ENCODE measurements at places on chromosomes 4 and X.

DNA sequence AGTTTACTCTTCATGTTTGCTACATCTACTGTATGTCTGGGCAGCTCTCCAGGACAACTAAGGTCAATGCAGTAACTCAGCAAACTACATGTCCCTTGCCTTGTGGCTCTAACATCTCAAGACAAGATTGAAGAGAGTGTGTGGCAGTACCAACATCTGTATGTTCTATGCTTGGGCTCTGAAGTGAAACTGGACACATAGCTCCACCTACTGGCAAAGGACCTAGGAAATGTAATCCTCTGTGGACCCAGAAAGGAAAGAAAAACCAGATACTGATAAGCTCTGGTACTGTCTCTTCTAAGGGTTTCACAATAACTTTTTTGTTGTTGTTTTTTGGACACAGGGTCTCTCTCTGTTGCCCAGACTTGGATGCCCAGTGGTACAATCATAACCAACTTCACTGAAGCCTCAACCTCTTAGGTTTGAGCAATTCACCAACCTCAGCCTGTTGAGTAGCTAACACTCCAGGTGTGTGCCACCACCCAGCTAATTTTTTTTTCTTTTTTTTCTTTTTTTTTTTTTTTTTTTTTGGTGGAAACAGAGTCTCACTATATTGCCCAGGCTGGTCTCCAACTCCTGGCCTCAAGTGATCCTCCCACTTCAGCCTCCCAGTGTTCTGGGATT lies 64.1 kb downstream of the QDPR start:
- DNase-seq: peak; percentile 0

DNA sequence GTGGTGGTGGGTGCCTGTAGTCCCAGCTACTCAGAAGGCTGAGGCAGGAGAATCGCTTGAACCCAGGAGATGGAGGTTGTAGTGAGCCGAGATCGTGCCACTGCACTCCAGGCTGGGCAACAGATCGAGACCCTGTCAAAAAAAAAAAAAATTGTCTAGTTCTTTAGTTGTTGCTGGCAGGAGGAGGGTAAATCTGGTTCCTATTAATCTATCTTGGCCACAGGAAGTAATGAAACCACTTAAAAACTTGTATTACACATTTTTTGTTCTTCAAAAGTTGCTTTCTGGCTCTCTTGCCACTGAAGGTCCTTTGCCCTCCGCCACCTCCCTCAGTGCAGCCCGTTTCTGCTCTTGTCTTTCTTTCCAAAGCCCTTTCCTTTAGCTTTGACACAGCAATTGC lies 102.9 kb upstream of the ARSJ start:
- DNase-seq: no peak

DNA sequence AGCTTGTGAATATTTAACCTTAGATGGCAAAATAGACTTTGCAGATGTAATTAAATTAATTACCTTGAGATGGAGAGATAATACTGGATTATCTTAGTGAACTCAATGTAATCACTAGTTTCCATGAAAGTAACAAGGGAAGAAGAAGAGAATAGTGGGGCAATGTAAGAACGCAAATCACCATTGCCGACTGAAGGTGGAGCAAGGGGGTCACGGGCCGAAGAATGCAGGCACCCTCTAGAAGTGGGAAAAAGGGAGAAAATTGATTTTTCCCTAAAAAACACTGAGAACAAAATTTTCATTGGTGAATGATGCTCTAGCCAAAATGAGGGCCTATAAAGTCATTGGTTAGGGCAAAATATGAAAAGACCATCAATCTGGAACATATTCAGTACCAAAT lies 375.6 kb upstream of the EPHA5 start:
- DNase-seq: no peak

DNA sequence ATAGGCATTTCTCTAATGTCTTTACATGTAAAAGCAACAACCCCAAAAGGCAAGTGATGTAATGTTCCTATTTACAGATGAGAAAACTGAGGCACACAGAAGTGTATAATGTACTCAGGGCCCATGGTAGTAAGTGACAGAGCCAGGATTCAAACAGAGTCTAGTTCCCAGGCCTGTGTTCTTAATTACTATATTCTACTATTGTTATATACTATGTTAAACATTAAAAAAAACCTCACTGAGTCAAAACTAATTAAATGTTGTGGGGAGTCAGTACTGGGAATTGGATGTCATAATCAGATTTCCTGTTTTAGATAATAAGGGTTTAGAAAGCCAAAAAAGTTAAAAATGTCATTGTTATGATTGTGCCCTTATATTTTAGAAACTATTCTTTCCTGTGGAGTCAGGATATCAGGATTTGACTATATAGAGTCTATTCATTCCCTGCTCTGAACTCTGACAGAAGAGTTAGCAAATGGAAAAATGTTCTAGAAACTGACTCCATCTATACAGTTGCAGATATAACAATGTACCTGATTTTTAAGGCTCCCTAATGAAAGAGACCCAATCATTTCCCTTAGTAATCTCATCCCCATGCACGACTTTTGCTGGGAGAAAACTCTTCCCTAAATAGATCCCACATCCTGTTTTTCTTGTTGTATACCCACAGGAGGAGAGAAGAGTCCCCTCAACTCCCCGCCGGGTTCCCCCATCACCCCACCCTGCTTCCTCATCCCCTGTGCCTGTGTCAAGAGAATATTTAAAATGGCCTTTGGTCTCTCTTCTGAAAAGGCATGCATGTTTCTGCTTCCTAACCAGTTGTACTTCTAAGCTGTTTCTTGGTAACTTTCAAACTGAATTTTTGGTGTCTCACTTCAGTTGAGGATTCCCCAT lies 69.7 kb downstream of the REELD1 start:
- DNase-seq: no peak

- DNase-seq: no peak
These were observed 85.2 kb downstream of the ACOX3 start for GRCh38 chr4:8355306-8355705.

GRCh38 chrX:117641913-117642656 lies 474.5 kb downstream of the KLHL13 start:
- DNase-seq: no peak

DNA sequence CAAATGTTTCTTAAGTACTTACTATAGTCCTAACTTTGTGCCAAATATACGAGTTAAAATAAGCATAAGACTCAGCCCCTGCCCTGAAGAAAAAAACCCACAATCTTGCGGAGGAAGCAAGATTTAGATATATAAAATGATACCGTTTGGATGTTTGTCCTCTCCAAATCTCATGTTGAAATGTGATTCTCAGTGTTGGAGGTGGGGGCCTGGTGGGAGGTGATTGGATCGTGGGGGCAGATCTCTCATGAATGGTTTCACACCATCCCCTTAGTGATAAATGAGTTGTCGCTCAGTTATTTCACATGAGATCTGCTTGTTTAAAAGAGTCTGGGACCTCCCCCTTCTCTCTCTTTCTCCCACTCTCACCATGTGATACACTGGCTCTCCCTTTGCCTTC lies 28.7 kb downstream of the EFHC2 start:
- no peak for DNase-seq

DNA sequence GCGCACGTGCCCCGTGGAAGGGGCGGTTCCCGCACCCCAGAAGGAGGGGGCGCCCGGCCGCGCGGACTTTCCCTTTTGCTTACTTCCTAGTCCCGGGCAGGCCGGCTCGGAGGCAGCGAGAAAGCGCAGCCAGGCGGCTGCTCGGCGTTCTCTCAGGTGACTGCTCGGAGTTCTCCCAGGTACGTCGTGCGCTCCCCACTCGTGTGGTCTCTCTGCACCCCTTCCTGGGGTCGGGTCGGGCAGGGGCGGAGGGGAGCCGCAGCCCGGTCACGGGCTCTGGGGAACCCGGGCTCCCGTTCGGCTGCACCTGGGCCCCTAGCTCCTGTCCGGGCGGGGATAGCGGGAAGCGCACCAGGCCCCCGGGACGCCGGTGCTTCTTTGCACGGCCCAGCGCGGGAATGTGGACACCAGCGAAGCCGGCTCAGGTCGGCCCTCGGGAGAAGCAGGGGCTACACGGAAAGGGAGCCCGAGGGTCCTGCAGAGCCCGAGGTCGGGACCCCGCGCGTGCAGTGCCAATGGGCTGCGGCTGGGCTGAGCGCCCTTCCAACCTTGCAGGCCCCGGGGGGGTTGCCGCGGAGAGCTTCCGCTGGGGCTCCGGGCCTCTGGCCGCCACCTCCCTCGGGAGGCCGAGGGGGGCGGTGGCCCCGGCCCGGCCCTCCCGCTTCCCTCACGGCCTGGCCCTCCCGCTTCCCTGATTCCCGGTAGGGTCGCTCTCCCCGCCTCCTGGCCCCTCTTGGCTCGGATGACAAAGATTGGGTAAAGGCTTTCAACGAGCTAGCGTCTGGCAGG lies at the start of gene TLR2:
Gene TLR2 (plus strand): TSS at position 99 of the 789 bp plus-strand sequence. CDS start 18,628 bp downstream, outside the sequence.
- DNase-seq: peak; percentile 17

GRCh38 chr4:183659872-183660242 lies 764 bp downstream of the TRAPPC11 start:
- no peak for DNase-seq

- DNase-seq: no peak
These were observed 104.9 kb upstream of the ATP8A1 start for GRCh38 chr4:42761804-42762203.

DNA sequence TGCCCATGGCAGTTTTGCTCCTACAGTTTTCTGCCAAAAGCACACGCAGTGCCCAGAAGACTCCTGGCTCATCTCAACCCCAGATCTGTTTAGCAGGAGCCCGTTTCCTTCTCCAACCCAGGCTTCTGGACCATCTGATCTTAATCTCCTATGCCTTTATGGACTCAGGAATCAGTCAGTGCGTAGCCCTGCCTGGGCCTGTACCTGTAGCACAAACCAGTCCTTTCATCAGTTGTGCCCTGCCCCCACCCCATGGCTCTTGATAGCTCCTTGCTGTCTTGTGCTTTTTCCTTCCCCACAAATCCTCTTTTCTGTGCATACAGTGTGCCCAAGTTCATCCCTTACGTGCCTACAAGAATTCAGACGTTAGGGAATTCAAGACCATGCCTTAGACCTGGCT lies 1.5 kb downstream of the ZNF718 start:
- no peak for DNase-seq

DNA sequence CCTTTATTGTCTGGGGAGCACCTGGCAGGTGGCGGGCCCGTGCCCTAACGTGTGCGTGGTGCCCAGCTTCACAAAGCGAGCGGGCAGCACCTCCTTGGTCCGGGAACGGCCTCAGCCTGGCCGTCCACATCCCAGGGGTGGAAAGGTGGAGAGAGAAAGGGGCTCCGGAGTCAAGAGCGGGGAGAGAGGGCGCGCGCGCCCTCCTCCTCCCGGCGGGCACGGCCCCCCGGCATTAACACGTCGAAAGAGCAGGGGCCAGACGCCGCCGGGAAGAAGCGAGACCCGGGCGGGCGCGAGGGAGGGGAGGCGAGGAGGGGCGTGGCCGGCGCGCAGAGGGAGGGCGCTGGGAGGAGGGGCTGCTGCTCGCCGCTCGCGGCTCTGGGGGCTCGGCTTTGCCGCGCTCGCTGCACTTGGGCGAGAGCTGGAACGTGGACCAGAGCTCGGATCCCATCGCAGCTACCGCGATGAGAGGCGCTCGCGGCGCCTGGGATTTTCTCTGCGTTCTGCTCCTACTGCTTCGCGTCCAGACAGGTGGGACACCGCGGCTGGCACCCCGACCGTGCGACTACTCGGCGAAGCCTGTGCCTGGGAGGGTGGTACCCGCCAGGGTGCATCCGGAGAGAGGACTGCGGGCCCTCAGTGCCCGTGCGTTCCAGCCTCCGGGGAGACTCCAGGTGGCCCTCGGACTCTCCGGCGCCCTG lies at the start of gene KIT:
Gene KIT (plus strand): TSS at position 407 of the 701 bp plus-strand sequence. CDS start 58 bp downstream, at position 465.
- DNase-seq: no peak

GRCh38 chr4:112895811-112896608 lies 153.4 kb upstream of the ANK2 start:
- no peak for DNase-seq

DNA sequence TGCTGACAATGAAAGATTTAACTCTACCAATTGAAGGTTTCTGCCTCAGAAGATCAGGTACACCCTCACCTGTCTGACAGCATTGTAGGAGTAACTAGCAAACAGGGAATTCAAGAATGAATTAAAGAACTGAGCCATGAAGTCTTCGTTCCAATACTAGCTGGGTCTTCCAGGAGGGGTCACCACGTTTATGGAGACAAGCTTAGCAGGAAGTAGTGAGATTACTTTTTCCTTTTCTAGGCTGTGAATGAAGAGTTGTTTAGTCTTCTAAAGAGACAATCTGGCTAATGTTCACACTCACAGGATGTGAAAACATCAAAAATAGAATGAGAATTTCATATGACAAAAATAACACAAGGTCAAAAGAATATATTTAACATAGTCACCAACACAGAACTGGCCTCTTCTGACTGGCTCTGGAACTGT lies 54.9 kb downstream of the REELD1 start:
- no peak for DNase-seq

DNA sequence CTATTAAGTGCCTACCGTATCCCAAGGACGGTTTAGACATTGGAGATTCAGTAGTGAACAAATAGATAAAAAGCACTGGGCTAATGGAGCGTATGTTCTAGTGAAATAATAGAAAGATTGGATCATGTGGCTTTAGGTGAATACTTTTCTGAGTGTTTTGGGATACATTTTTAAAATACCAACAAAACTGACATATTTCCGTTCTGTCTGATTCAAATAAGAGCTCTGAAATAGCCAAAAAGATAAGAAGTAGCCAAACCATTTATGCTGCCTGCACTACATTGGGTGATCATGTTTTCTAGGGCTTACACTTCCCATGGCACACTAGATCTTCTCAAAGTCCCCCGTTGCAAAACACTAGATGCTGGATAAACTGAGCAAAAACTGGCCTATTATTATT lies 14.2 kb downstream of the IGFBP7 start:
- DNase-seq: no peak

GRCh38 chr4:174444390-174444789 lies 77.9 kb downstream of the HPGD start:
- no peak for DNase-seq

DNA sequence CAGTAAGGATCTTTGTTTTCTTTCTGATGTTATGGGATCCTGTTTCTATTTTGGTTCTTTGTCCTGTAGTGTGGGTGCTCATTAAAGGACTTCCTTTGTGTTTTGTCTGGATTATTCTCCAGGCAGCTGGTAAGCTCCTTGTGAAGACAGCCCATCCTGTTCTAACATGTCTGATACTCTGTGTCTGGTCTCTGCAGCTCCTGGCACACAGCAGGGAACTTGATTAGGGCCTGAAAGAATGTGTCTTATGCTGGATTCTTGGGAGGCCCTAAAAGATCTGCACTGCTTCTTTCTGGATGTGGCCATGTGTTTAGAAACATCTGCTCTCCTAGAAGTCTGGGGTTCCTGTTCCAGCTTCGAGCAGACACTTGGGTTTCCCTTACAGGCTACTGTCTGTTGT lies 38.1 kb upstream of the ATXN3L start:
- no peak for DNase-seq

DNA sequence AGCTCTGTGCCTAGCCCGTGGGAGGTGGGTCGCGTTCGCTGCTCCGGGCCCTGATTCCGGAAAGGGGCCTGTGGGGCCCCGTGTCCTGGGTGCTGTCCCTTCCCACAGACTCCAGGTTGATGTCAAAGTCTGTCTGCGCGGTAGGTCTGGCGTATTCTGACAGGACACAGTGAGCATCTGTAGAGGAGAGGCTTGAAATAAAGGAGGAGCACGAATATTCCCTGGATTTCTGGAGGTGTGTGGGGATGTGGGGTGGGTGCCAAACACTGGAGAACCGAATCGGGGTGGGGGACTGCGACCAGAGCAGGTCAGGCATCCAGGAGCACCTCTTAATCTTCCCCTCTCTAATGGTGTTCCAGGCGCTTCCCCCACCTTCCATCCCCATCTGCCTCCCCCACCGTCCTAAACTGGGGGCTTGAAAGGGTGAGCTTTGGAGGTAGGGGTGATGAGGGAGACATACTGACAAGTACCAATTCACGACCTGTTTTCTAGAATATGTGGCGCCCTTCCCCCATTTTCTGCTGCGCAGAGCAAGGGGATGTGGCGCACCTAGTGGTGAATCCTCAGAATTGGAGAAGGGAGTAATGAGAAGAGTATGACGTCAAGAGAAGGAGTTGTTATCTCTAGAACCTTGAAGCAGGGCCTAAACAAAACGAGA lies 877 bp downstream of the GPRASP1 start:
- no peak for DNase-seq
